ENCODE measurements at places on chromosomes 5 and 9. TPM values are rescaled to one million over a fixed set of nuclear protein-coding genes. Genes with fewer than 3 reads are reported as not detected.

DNA sequence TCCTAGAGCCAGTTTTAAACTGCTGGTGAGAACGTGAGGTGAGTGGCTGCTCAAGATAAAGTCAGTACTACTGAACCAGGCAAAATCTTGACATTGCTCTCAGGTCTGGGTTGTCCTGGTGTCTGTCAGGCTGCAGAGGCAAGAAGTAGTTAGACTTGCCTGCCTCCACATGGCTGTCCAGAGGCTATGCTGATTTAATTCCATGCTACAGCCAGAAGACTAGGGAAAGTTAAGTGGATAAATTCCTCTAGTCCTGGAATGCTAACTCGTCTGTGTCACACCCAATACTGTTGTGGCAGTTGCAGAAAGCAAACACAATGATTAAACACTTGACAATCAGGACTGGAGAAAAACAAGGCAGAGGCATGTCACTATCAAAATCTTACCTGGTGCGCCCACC is 118.9 kb downstream of the ACER2 start:
- DNase-seq = no peak

- DNase-seq = no peak
Measured at GRCh38 chr5:58827463-58827862, 244.6 kb downstream of the RAB3C start.

DNA sequence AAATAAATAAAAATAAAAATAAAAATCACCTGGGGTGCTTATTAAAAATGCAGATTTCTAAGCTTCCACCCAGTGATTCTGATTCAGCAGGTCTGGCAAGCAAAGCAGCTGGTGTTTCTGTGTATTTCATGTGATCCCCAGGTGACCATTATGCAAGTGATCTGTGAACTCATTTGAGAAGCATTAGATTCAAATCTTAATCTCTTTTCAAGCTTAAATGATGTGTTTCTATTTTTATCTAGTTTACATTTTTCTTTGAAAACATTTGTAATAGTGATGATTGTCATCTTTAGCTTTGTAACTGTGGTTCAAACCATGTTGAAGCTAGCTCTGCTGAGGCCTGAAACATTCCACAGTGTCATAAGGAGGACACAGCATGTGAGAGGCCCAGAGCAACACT is 804.8 kb upstream of the ZNF608 start:
- DNase-seq = no peak

- no peak for DNase-seq
Measured at GRCh38 chr5:22757776-22758175, 95.4 kb downstream of the CDH12 start.

DNA sequence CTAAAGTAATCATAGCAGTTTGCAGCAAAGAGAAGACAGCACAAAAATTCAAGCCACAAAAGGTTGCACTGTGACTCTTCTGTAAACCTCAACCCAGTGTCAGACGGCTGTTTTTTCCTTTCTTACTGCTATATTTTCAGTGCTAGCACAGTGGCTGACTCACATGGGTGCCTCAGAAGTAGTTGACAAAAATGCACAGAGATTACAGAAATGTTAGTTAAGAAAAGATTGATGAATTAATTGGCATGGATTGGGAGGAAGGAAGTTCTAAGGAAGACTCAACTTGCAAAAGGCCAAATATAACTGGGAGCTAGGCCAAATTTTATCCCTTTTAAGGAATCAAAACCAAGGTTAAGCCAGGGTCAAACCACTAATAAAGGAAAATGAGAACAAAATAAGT is 43.7 kb upstream of the ITGA1 start:
- DNase-seq = no peak

GRCh38 chr5:175166026-175166425 is 278.0 kb downstream of the DRD1 start:
- no peak for DNase-seq

DNA sequence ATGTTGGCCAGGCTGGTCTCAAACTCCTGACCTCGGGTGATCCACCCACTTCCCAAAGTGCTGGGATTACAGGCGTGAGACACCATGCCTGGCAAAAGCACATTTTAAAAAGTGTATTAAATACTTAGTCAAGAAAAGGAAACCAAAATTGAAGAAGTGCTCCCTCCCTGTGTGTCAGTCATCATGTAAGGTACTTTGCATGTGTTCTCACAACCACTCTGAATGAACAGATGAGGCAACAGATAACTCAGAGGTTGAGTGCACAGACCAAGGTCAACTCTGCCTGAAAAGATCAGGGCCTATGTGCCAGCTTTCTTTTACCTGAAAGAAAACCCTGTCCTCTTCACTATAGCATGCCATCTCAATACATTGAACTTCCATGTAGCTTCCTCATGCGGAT is 289.7 kb downstream of the MRPS30 start:
- no peak for DNase-seq

- peak; percentile 68 for DNase-seq
Measured at GRCh38 chr5:1973391-1974013, 90.8 kb upstream of the IRX4 start.

GRCh38 chr9:78103971-78104433 is 72.4 kb upstream of the GNAQ start:
- DNase-seq = no peak

GRCh38 chr9:125161284-125161918 is 18.1 kb upstream of the SCAI start:
- no peak for DNase-seq

- DNase-seq = no peak
Measured at GRCh38 chr5:122402955-122403685, 91.1 kb downstream of the SNCAIP start.

- no peak for DNase-seq
Measured at GRCh38 chr5:122056913-122057312, 21.1 kb downstream of the LOX start.

GRCh38 chr5:168948746-168949145 is 352.2 kb downstream of the SLIT3 start:
- no peak for DNase-seq

DNA sequence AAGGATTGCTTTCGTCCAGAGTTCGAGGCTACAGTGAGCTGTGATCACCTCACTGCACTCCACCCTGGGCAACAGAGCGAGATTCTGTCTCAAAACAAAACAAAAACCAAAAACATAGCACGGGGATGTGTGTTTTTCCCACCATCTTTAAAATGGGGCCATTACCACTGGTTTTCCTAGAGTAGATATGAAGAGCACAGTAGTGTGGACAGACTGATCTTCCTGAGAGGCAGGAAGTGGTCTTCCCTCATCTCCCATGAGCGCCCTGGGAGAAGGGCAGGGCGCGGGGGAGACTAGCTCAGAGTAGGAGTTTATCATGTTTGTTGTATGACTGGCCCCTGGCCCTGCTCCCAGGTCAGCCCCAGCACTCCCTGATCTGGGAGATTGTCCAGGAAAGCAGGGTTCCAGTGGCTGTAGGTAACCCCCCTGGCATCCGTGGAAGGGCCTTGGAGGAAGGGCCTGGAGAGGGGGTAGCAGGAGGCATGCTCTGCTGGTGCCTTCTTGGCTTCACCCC is 2.3 kb downstream of the SUSD3 start:
- DNase-seq = no peak

GRCh38 chr9:37034305-37034937 is 353 bp upstream of the PAX5 start:
- DNase-seq = peak; percentile 83

- DNase-seq = no peak
Measured at GRCh38 chr5:32511776-32512374, 67.3 kb upstream of the ZFR start.

- peak; percentile 71 for DNase-seq
Measured at GRCh38 chr5:176724472-176724871, 77.2 kb downstream of the TSPAN17 start.

- DNase-seq = no peak
Measured at GRCh38 chr5:176877793-176878331, 21.3 kb downstream of the HK3 start.

PHYKPL gene
- 82.5 TPM for total RNA-seq

PCA3 gene
- not detected for total RNA-seq

FOXD4L3 gene
- 0.15 TPM for total RNA-seq

CKMT2 gene
- total RNA-seq = 0.88 TPM

CDH6 gene
- total RNA-seq = 1.1 TPM

EDIL3 gene
- total RNA-seq = 2.0 TPM

BRD3 gene
- 84.6 TPM for total RNA-seq

IL3 gene
- total RNA-seq = not detected

TERT gene
- total RNA-seq = 12.1 TPM

Data from endodermal cell (in vitro differentiated cells).